Posterior cingulate gyrus (tissue), 11 donors: ENCODE measurements at places on chromosomes 3 and 15.

DNA sequence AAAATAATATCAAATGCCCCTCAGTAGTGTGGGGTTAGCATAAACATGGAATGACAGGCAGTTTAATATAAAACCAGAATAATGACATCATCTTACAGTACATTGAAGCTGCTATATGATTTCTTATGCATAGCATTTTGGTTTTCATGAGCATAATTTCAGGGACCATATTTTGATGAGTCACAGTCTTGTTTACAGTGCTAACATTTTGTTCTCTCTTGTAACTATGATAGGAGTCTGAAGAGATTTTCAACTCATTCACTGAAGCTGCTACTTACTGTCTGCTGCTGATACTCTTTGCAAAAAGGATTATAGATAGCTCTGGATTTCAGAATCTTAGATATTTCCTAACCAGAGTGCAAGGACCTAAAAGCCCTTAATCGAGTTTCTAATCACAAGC lies 92.6 kb upstream of the CCDC54 start:
- no peak for DNase-seq

DNA sequence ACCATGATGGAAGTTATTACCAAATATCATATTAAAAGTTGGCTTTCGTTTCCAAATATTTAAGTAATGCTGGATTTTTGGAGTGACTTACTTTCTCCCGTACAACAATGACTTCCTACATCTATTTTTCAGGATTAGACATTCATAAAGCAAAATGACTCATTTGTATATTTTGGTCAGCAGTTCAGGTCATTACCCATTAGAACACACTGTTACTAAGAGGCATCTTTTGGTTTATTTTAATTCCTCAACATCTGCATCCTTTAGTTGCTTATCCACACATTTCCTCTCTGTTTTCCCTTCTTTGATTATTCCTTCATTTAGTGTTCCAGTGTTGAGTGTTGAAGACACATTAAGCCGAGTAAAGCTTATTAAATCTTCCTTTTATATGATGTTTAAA lies 348.2 kb downstream of the NAALADL2 start:
- DNase-seq = no peak

DNA sequence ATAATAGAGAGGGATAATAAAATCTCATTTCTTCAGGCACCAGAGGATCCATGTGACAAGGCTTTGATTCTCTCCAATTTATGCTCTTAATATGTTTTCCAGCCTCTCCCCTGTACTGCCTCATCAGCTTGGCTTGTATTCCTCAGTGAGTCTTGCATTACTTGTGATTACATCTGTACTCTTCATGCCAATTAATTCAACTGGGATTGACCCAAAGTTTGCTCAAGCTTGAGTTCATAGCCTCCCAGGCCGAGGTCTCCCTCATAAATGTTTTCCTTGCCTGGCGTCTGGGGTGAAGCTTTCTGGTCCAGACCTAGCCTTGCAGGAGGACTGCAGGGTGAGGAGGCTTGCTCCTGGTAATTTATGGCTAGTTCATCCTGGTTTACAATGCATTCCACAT lies 146.9 kb downstream of the CHST2 start:
- DNase-seq = no peak

- DNase-seq = no peak
These were observed 320.4 kb downstream of the CTNNB1 start for GRCh38 chr3:41519746-41520145.

DNA sequence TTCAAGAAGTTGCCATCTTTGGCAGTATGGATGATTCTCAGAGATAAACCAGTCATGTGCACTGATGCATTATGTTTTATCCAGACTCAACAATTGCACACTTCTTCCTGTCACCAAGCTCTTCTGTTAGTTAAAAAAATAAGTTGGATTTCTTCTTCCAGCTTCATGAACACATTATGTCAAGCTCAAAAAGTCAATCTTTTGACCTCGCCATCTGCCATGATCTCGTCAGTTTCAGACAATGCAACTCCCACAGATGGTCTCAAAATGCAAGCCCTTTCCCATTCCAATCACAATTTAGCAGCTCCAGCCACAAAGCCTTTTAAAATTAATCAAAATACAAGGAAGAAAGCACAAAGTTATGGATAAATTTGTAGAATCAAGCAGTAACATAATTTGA lies 42.8 kb downstream of the TFDP2 start:
- DNase-seq = no peak

GRCh38 chr3:133595341-133595740 lies 21.9 kb downstream of the CDV3 start:
- no peak for DNase-seq

DNA sequence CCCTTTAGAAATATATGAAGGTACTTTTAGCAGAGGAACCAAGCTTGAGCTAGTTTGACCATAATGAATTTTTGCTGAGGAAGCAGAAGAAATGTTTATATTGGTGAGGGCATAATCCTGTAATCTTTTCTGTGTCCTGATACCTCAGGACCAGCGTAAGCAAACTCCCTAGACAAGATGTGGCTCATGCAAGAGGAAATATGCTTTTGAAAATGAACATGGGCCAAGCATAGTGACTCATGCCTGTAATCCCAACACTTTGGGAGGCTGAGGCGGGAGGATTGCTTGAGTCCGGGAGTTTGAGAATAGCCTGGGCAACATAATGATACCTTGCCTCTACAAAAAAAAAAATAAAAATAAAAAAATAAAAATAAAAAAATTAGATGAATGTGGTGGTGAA lies 78.5 kb downstream of the PPARG start:
- DNase-seq = no peak

- DNase-seq = peak; percentile 17
These were observed 858 bp downstream of the RBM5 start for GRCh38 chr3:50089609-50089945.

DNA sequence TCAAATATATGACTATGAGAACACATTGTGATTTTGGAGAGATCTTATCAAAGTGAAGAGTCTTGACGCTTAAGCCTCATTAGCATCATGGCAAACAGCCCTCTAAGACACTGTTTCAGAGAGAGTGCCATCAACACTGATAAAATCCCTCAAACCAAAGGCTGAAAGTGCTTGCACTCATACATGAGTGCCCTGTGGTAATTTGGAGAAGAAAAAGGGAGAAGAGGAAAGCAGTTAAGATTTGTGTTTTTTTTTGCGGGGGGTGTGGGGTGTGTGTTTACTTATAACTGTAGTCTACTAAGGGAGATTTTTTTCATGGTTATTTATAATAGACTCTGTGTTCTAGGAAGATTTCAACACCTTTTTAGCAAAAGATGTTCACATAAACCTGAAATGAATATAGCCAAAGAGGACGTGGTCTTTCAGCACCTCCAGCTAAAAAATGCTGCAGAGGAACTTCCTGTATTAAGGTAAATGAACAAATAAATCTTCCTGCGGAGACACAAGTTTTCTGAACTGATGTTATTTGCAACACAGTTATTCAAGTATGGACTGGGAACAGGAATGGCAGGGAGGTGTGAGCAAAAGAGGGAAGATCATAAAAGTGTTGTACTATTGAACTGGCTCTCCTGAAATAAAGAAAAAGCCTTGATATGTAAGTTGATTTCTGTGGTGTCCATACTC lies 81.9 kb upstream of the TGFBR2 start:
- no peak for DNase-seq

DNA sequence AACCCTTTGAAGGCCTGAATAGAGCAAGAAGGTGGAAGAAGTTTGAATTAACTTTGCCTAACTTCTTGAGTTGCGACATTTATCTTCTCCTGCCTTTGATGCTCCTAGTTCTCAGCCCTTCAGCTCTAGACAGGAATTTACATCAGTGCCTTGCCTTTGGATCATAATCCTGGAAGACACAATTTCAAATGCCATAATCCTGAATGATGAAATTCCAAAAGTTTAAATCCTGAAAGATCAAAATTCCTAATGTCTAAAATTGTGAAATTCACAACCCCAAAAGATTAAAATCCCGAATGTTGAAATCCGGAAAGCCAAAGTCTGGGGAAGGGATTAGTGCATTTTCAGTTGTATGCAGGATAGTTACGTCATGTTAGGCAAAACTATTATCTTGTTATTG lies 166.6 kb upstream of the PDZRN3 start:
- no peak for DNase-seq

DNA sequence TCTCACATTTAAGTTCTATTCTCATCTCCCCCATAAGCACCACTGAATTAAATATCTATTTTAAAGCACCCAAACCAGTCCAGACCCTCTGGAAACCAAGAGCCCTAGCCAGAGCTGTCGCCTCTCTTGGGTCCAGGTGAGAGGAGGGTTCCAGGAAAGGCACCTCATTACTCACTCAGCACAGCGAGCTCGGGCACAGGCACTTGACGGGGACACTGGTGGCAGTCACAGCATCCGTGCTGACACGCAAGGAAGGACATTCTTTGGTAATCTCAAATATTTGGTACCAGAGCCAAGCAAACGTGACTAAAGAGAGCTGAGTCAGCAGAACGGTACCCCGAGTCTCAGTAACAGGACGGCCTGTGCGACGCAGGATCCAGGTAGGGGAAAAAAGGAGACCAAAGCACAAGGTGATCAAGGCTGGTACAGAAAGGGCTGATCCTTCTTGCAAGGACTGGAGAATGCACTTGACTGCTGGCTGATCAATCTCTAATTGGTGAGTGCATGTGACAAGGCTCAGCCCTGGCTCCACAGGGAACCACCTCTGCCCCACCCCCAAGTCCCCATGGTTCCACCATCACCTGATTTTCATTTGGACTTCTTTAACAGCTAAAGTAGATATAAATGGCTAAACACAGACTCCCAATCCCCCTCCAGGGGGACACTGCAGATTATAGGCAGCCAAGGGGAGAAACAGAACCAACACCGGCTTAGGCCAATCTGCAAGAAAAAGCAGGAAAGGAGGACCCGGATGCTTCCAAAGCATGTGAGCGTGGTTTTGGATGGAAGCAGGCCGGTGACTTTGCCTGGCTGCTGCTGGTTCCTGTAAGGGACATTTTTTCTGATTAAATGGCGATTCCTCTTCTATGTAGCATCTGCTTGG lies 61.4 kb downstream of the CHCHD6 start:
- no peak for DNase-seq

GRCh38 chr3:66138336-66139313 lies 82.2 kb upstream of the SLC25A26 start:
- DNase-seq = no peak

- DNase-seq = peak; percentile 70
These were observed 57.8 kb upstream of the RYK start for GRCh38 chr3:134308350-134308891.

DNA sequence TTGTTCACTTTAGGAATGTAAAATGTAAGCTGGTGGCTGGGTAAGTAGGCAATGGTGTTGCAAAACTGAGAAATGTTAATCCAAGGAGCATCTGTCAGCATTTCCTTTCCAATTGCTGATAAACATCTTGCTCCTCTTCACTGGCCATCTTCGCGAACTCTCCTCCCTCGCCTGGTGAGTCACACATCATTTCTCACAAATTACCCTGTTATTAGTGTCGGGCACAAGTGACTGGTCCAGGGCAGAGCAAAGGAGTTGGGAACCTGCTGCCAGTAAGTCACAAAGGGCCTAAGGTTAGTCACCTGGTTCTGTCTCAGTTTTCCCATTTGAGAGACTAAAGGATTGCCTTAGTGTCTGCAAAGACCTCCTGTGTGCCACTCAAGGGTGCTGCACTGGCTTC lies 13.0 kb downstream of the CERS3 start:
- DNase-seq = no peak

DNA sequence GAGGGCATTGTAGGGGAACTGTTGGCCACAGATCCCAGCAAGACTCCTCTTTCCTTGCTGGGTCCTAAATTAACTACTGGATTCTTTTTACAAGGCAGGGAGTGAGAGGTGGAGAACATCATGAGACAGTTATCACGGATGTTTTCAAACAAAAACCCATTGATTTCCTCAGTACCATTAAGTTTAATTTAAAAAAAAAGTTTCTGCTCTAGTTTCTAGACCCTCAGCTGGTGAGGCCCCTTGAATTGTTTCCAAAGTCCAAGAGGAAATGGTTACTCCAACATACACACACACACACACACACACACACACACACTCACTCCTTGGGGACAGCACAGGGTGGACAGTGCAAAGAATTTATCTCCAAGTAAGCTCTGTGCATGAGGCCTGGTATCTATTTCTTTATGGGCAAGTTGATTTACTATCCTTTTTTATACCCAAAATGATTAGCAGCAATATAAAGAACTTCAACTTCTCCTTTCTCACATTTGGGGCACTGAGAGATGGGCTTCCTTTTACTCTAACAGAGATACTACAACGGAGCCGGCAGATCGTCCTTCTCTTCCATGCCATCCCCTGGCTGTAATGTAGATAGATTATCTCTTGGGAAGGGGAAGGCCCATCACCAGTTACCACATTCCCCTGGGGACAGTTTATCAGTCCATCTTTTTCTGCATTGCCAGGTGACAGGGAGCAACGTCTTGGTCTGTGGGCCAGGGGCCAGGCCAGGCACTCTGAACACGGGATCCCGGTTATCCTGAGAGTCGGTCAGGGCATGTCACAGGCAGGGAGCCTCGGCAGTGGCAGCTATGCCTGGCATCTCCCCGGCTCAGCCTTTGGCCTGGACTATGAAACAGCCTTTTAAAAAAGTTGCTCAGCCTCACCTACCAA lies 54.7 kb downstream of the CORO2B start:
- DNase-seq = no peak

DNA sequence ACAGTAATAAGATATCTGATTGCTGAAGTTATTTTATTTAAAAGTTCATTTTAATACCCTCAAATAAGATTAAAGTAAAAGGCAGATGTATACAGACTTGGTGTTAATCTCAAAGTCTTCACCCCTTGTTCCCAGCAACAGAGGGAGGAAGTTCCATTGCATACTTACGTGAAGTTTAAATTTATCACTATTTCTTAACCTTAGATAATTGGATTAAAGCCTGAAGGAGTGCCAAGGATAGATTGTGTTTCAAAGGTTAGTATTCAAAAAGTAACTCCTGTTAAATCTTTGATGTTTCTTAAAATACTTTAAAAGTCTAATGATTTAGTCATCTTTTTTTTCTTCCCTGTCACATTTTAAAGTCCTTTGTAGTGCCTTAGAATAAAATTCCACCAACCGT lies 39.3 kb downstream of the ATP1B3 start:
- DNase-seq = no peak

DNA sequence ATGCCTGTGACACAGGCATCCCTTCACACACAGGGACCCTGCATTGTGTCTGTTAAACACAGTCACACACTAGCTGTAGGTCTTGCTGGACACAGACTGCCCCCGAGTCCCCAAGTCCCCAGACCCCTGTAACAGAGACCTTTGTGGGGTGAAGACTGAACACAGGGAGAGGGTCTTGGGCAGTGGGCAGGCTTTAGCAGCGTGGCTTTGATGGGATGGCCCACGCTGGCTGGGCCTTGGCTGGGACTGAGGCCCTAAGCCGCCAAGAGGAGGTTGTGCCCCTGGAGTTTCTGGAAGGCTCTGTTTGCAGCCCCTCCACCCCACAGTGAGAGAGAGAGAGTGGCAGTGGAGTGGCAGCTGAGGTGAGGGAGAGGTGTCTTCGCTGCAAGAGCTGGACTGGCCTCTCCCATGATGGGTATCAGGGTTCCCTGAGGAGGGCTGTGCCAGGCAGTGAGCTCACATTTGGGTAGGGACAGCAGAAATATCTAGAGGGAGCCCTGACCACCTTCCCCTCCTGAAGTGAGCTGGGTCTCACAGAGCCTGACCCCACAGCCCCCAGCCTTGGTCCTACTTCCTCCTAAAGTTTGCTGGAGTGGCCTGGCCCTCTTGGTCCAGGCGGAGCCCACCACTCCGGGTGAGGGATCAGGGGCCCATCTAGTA lies 635 bp upstream of the VILL start:
- DNase-seq = no peak
